Stimulated activated effector memory CD8-positive, alpha-beta T cell treated with anti-CD3 and anti-CD28 coated beads, Interleukin-12 subunit alpha, Interleukin-12 subunit beta, amount 100 ng/mL, for 72 hours (primary cell): ENCODE measurements at places on chromosomes 2 and 18.

- no peak for DNase-seq
Measured at GRCh38 chr2:8491296-8492027, 190.4 kb upstream of the ID2 start.

- no peak for DNase-seq
Measured at GRCh38 chr18:69380324-69380723, 20.4 kb upstream of the DOK6 start.

DNA sequence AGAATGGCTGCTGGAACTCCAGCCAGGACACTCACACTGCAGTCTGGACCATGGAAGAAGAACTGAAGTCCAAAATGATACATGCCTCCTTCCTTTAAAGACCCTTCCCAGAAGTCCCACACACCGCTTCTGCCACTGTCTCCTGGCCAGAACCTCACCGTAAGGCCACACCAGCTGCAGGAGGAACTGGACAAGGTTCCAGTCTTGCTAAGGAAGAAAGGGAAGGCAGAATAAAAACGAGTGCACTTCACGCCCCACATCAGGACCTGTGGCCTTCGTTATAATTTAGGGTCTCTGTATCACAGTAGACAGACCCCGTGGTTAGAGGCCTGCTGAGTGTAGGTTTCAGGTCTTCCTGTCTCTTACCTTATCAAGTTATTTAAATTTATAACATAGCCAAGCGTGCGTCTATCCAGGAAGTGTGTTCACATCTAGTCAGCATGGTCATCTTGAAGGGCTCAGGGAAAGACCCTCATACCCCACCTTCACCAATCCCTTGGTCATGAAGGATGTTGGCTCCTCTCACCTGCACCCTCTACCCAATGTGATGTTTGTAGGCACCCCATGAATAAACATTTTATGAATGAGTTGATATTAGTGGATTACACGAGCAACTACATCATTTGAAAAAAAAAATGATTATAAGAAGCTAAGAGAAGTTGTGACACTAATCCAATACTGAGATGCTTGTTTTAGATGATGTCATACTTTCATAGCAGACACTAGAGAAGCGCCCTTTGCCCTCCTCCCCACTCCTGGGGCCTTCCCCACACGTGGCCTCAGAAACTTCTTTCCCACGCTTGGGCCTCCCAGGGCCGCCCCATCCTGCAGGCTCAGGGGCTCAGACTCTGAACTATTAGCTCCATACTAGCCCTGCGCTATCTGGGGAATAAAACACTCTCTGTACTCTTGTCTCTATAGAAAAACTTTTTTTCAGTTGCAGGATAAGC, 157.6 kb downstream of the FAM210A start:
- no peak for DNase-seq

GRCh38 chr2:160061944-160062291, 497 bp downstream of the PLA2R1 start:
- no peak for DNase-seq

- DNase-seq: no peak
Measured at GRCh38 chr2:136143603-136144451, 25.9 kb upstream of the CXCR4 start.

GRCh38 chr2:223744580-223744979, 92.8 kb downstream of the AP1S3 start:
- no peak for DNase-seq

- DNase-seq: no peak
Measured at GRCh38 chr2:1940679-1941078, 196.4 kb upstream of the PXDN start.

DNA sequence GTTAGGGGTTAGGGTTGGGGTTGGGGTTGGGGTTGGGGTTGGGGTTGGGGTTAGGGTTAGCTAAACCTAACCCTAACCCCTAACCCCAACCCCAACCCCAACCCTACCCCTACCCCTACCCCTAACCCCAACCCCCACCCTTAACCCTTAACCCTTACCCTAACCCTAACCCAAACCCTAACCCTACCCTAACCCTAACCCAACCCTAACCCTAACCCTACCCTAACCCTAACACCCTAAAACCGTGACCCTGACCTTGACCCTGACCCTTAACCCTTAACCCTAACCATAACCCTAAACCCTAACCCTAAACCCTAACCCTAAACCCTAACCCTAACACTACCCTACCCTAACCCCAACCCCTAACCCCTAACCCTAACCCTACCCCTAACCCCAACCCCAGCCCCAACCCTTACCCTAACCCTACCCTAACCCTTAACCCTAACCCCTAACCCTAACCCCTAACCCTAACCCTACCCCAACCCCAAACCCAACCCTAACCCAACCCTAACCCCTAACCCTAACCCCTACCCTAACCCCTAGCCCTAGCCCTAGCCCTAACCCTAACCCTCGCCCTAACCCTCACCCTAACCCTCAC, 24.1 kb upstream of the RABL2A start:
- DNase-seq: no peak
